Kidney capillary endothelial cell (primary cell): ENCODE measurements at places on chromosomes 12 and 14.

GRCh38 chr14:72514660-72515025, 379.3 kb downstream of the DPF3 start:
- DNase-seq: no peak

DNA sequence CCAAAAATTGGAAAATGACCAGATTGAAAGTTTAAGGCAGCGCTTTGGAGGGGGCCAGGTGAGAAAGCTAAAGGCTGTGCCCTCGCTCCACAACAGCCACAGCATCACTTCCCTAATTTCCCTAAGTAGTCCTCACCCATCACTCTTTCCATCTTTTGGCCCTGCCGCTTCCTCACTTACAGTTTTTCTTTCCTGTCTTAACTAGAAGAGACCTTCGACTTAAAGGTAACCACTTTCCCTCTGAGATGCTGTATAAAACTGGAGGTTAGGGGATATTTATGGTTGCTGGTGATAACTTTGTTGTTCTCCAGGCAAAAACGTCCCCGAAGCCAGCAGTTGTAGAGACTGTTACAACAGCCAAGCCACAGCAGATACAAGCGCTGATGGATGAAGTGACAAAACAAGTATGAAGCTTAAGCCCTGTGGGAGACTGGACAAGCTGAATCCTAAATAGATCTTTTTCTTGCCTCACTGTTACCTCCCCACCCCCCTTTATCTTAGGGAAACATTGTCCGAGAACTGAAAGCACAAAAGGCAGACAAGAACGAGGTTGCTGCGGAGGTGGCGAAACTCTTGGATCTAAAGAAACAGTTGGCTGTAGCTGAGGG, 4.3 kb downstream of the DDIT3 start:
- DNase-seq: no peak

DNA sequence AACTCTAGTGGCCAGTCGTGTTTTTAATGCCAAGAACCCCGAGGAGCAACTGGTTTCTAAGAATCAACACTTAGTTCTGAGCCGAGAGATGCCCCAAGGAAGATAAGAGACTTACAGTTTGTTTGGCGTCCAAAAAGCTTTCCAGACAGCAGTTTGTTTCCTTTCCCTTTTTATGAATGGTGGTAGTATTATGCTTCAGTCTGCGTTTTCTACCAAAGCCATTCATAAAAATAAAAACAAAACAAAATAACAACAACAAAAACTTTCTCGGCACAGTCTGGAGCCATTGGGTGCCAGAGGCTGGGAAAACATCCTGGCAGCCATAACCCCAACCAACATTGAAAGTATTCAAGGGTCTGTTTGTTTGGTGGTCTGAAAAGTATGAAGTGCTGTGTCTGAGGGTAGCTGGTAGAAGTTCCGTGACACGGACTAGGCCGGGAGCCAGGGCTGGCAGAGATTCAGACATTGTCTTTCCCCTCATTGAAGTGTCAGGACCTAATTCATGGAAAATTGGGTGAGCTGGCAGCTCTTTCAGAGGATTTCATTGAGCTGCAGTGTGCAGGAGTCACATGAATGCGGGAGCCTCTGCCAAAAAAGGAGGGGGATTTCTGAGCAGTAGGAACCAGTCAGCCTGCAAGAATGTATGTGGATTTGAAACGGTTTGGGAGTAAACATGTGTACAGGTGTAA, 124.2 kb downstream of the HMGA2 start:
- peak; percentile 95 for DNase-seq

DNA sequence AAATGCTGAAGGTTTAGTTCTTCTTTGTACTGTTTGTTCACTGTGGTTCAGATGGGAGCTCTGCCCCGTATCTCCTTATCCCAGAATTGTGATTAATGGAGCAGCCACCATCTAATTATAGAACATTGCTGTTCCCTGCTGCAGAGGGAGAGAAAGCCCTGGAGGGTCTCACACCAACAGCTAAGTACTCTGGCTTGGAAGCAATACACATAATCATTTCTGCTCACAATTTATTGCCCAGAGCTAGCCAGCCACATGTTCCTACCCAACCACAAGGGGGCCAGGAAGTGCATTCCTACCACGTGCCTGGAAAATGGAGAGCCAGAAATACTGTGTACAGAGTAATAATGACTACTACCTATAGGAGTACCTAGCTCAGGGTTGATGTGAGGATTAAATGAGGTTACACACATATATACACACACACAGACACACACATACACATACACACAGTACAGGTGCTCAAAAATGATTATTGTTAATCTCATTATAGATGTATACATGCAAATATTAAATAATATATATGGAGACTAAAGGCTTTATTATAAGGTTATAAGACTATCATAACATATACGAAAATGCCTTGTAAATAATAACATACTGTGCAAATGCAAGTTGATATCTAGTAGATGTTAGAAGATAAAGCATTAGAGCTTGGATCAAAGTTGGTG, 22.3 kb downstream of the MSRB3 start:
- peak; percentile 7 for DNase-seq

DNA sequence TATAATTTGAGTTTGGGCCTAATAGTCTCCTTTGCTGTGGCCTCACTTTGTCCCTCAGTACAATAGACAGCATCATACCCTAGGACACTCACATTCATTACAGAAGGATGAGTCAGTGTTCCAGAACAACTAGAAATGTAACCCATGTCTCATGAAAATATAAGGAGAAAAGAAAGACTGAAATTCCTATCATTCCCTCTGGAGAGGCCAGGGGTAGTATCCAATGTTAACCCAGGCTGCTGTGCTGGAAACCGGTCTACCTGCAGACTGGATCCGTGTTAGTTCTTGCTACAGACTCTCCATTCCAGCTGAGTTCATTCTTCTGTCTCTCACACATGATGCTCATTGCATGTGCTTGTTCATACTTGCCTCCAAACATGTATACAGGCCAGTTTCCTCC, 75.8 kb upstream of the HOXC13 start:
- no peak for DNase-seq

- DNase-seq: peak; percentile 15
Observed at GRCh38 chr12:102120564-102120873, 536 bp downstream of the PARPBP start.

- no peak for DNase-seq
Observed at GRCh38 chr12:38159092-38159551, 157.5 kb upstream of the ALG10B start.
